ENCODE measurements at places on chromosomes 2 and 18. TPM values are rescaled to one million over a fixed set of nuclear protein-coding genes. Genes with fewer than 3 reads are reported as not detected.

The CXCR1 gene
- polyA plus RNA-seq: not detected

The ADRA2B gene
- polyA plus RNA-seq: not detected

DNA sequence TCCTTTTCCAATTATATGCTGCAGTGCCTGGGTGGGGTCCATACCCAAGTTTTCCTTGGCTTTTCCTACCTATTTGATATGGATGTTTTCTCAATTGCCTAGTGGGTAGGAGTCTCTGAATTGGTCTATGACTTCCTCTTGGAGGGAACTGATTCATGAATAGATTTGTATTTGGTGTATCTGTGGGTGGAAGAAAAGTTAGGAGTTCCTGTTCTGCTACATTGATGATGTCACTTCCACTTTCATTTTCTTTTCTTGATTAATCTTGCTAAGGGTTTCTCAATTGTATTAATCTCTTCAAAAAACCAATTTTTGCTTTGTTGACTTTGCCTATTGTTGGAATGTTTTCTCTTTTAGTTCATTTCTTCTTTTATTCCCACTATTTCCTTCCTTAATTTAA is 37.4 kb upstream of the SLC9A2 start:
- no peak overlapping the region for H3K4me3 ChIP-seq
- H3K36me3 ChIP-seq: no peaks in the 10 kb centered on the region
- H3K27me3 ChIP-seq: no peaks in the 10 kb centered on the region
- no peak for DNase-seq

GRCh38 chr2:121875585-121876185 is 120.2 kb downstream of the TSN start:
- H3K4me1 ChIP-seq: no peaks in the 10 kb centered on the region
- H3K4me3 ChIP-seq: no peak overlapping the region
- no peak for DNase-seq
- no peak overlapping the region for H3K27ac ChIP-seq
- no peaks in the 10 kb centered on the region for H3K27me3 ChIP-seq
- no peaks in the 10 kb centered on the region for H3K36me3 ChIP-seq

- H3K36me3 ChIP-seq: no peaks in the 10 kb centered on the region
- no peak overlapping the region for H3K4me3 ChIP-seq
- H3K4me1 ChIP-seq: no peaks in the 10 kb centered on the region
- H3K27ac ChIP-seq: no peak overlapping the region
- no peak for DNase-seq
- no peaks in the 10 kb centered on the region for H3K27me3 ChIP-seq
Measured at GRCh38 chr18:35464831-35465279, 32.9 kb downstream of the INO80C start.

- no peak for DNase-seq
- H3K4me1 ChIP-seq: no peaks in the 10 kb centered on the region
- H3K4me3 ChIP-seq: no peak overlapping the region
- no peaks in the 10 kb centered on the region for H3K36me3 ChIP-seq
- no peaks in the 10 kb centered on the region for H3K27me3 ChIP-seq
Measured at GRCh38 chr18:24443870-24444269, 16.6 kb upstream of the HRH4 start.

DNA sequence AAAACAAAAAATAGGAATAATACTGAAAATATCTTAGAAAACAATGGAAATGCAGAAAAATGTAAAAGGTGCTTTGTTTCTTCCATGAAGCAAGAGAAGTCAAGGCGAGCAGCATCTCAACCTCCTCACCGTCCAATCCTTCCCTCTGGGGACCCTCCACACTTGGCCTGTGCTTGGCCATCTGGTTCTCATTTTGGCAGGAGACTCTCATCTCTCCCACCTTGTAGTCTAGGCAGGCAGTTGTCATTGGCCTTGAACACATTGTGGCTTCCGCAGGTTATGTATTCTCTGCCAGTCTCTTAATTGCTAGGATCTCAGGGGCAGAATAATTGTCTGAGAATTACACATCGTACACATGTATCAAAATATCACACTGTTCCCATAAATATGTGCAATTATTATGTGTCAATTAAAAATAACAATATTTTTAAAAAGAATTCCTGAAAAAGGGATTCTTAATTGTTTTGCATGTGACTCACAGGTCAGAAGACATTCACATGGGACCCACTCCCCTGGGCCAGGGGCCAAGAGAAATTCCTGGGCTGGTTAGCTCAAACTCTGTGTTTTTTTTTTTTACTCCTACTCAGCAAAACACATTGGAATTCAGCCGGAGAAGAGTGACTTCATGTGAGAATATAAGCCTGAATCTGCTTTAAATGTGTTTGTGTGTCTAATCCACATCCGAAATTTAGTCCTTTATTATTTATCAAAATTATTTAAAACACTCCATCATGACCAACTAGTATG is 14.0 kb upstream of the ANKRD62 start:
- no peaks in the 10 kb centered on the region for H3K36me3 ChIP-seq
- no peak overlapping the region for H3K27ac ChIP-seq
- DNase-seq: no peak
- no peak overlapping the region for H3K4me3 ChIP-seq

All from naive thymus-derived CD4-positive, alpha-beta T cell (primary cell).